ENCODE measurements at places on chromosomes 6 and 20. TPM values are rescaled to one million over a fixed set of nuclear protein-coding genes. Genes with fewer than 3 reads are reported as not detected.

DNA sequence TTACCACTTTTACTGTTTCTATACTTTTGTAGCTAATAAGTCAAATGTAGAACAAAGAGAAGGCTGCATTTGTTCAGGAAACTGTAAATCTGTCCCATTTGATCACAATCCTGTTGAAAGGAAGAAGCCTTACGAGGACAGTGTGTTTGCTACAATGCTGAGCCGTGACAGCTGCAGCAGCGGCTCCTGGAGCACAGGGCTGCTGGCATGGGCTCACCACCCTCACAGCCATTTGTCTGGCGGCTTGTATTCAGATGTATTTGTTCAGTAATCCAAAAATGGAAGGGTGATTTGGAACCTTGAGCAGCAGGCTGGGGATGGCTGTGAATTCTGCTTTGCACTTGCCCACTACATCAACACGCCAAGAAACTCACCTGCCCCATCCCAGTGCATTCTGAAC lies 5.7 kb downstream of the TUBB2A start:
- no peak for DNase-seq

GRCh38 chr6:158050955-158051354 lies 69.3 kb downstream of the SYNJ2 start:
- no peak for DNase-seq

DNA sequence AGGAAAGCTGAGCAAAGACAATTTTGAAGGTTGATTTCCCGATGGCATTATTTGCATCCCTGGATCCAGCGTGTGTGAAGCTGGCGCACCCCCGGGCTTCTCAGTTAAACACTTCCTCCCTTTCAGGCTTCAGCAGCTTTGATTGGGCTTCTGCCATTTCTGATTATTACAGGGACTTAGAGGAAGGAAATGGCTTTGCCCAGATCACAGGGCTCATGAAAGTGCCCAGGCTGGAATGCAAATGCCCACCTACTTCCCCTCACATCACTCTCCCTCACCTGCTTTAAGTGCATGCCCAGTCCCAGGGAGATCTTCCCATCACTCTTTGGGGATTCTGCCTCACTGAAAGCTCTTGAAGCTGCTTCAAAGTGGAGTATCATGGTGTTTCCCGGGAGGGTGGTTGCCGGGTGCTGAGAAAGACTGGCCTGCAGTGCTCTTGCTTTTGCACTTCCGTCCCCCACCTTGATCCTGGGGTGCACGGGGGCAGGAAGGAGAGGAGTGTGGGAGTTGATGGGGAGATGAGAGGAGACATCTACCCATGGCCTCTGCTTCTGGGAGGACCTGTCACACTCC lies 28.3 kb downstream of the PHACTR3 start:
- no peak for DNase-seq

DNA sequence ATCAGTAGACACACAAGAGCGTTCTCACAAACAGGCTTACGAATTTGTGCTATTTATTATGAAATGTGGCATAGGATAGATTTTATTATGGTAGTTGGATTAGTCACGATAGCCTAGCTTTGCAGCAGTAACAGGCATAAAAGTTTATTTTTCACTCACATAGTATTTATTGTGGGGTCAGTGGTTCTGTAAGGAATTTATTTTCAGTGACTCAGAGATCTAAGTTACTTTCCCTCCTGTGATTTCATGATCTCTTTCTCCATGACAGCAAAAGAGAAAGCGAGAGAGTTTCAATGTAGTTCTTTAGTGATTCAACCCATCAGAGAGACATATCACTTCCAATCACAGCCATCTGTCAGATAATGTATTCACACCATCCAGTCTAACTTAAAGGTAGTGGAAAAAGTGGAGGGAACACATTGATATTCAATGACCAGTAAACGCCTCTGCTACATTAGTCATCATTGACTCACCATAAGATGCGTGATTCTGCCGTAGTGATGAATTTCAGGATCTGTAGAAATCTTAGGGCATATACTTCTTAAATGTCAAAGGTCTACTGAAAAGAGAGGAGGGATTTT lies 605.5 kb downstream of the HDGFL1 start:
- no peak for DNase-seq

DNA sequence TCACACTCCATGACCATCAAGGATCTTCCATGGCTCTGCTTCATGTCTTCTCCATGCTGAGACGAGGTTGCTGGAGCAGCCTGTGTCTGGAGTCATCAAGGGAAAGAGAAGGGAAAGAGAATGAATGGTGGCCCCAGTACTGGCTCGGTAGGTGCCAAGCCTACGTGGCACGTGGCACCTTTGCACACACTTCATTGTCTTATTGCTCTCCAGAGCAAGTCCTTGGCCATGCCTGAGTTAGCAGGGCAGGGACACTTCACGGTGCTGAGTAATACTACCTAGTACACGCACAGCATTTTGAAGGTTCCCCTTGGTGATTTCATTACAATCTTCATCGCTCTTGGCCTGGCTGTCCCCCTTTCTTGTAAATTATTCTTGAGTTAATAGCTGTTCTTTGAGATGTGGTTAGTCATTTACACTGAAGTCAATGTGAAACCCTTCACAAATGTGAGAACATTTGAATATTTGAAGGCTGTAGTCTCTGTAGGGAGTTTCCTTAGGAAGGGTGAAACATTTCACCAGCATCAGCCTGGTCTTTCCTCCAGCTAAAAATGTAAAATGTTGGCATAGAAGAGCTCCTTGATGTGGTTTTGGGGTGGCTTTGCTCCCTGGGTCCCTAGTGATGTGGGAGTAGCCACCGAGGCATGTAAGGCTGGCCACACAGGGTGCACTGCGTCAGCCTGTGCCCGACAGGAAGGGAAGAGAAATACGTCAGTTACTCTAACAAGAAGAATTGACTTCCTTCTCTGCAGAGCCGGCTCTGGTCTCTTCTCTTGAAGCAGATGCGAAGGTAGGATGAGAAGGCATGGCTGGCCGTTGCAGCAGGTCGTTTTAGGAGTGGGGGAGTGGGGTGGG lies at the start of gene SYTL3:
SYTL3 (plus strand) TSS at position 766 of the 855 bp plus-strand sequence. CDS start 13,215 bp downstream, outside the sequence.
- DNase-seq: no peak

DNA sequence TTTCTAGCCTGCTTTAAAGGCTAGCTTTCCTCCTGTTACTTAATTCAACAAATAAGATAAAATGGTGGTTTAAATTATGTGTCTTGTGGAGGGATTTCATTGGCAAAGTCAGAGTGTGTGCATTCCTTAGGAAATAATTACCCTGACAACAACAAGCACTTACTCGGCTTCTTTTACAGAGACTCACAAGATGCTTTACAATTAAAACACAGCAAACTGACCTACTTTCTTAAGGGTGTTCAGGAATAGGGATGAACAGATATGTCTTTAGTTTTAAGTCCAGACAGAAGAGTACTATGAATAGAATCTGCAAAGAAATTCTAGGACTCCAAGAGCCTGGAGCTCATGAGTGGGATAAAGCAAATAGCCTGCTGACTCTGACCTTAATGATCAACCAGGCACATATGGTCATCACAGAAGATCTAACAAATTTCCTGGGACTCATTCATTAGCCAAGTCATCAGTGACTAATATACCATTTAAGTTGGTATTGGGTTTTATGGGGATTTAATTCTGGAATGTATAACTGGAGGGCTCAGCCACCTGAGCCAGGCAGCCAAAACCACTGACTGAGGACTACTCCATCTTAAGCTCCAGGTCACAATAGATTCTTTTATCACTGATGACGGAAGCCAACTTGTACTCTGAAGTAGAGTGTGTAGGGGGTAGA lies 161.8 kb upstream of the RIMS1 start:
- no peak for DNase-seq

DNA sequence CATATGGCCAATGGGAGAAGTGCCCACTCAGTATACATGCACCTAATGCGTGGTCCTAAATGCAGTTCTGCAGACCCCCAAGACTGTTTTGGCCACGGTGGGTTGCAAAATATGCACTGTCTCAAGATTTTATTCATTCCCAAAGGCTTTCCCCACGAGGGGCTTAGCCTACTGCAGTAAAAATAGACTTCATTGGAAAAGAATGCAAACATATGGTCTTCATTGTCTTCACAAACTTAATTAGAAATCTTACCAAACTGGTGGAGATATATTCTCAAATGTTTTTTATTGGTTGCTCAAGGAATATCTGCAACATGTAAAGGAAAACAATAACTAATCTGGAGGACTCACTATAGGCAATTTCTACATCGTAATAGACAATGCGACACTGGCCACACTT lies 31.6 kb upstream of the PRL start:
- no peak for DNase-seq

DNA sequence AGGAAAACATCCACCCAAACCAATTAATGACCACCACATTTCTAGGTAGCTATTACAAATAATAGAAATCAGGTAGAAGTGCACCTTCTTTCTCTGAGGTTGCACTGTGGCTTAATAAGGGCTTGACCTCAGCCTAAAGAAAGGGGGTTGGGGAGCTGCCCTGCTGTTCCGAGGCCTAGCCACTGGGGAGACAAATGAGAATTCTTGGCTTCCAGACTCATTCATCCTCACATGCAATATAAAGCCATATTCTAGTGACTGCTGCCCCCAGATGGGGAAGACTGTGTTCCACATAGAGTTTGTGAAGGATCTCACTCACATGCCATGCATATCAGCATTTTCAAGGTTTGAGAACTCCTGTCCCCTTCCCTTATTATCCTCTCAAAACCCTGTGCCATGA lies 22.9 kb downstream of the SAYSD1 start:
- no peak for DNase-seq

- no peak for DNase-seq
These were observed 59.4 kb upstream of the SLC35B3 start for GRCh38 chr6:8494730-8495129.

DNA sequence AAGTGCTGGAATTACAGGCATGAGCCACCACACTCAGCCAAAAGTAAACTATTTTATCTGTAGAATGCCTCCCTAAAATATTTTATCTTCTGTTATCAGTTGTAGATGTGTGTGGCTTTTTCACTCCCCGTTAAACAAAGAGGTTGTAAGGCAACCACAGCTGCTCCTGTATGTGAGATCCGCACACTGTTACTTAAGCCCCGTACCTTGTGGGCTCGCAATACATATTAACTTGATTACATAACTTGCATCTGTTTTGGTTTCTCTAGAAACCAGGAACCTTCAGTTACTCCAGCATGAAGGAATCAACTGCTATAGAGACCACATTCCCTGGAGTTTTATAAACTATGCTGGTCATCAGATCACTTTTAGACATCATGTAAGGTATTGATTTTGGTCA lies 420.1 kb upstream of the SLC35B3 start:
- DNase-seq: no peak

DNA sequence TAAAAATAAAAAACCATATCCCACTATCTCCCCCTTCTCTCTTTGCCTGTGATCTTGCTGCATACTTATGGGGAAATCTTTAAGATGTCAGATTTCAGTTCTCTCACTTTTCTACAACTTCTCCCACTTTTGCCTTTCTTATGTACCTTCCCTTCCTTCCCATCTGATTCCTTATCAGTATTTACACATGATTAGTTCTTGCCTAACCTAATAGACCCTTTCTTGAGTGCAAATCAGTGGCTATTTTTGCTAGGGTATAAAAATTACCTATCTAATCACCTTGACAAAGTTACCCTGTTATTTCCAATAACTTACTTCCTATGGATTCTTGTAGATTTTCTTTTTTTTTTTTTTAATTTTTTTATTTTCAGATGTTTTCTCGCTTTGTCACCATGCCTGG lies 75.7 kb downstream of the PTPRA start:
- no peak for DNase-seq

DNA sequence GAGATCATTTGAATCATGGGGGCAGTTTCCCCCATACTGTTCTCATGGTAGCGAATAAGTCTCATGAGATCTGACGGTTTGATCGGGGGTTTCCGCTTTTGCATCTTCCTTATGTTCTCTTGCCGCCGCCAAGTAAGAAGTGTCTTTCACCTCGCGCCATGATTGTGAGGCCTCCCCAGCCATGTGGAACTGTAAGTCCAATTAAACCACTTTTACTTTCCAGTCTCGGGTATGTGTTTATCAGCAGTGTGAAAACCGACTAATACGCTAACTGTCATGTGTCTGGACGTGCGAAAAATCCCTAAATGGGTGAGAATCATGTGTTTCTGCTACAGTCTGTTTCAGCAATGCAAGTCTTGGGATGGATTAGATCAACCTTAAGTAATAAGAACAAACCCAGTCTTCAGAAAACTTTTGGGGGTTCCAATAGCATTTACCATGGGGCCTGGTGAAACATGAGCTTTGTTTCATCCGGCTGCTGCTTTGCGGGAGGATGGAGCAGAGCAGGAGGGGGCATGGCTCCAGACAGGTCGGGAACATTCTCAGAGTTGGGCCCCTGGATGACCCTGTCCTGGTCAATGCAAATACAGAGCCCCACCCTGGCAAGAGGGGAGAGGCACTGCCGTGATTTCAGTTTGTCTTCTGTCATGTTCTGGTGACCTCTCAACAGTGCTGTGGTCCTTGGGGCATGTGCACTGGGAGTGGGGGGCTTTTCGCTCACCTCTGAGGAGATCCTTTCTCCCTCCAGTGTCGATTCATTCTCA lies 41.5 kb downstream of the CTCFL start:
- DNase-seq: no peak

DNA sequence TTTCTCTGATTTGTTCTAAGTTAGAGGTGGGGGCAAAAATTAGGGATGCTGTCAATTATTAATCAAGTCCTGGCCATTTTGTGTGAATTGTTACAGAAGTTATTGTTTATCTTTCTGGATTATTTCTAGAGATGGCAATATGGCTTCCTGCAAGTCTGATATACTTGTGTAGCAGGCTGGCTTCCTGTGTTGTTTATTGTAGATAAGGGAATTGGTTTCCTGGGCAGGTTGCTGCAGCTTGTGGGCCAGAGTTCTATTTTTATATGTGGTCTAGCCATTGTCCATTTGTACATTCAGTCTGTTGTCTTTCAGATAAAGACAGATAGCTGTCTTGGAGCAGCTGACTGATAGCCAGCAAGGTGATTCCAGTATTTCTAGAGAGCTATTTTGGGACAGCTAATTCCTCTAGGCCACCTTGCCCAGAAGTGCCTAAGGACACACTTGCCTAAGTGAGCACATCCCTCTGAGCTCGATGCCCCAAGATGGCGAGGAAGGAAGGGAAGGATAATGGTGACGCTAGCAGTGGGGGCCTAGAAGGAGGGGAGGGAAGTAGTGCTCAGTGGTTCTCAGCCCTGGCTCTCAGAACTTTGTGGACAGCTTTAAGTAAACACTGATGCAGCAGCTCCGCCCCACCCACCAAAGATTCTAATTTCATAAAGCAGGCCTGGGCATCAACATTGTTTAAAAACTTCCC lies 25.5 kb downstream of the DDO start:
- DNase-seq: no peak

DNA sequence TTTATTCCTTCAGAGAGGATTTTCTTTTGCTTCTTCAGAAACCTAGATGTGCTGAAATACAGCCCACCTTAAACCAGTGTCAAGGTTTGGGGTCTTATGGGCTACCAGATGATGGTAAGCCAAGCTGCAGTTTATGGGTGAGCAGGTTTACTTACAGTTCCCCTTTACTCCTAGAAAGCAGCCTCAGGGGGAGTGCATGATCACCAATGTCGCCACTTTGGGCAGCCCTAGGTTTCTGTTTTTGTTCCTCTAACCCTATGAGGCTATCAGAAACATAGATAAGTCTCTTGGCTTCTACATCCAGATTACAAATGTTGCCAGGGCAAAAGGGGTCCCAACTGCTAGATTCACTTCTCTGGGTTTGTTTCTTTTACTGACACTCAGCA lies 67.2 kb downstream of the TRIM27 start:
- no peak for DNase-seq

Gene DNAH8
- total RNA-seq: 0.04 TPM

Gene F13A1
- total RNA-seq: 35.9 TPM

Gene TENT5A
- total RNA-seq: 47.3 TPM

Gene SEMG1
- not detected for total RNA-seq

Gene SLC32A1
- total RNA-seq: not detected

Gene ADGRB3
- 1.1 TPM for total RNA-seq

Gene VIP
- total RNA-seq: 0.39 TPM

Gene PTPN1
- 25.2 TPM for total RNA-seq

Gene POM121L2
- not detected for total RNA-seq
